ENCODE measurements at places on chromosomes 7 and 10.

DNA sequence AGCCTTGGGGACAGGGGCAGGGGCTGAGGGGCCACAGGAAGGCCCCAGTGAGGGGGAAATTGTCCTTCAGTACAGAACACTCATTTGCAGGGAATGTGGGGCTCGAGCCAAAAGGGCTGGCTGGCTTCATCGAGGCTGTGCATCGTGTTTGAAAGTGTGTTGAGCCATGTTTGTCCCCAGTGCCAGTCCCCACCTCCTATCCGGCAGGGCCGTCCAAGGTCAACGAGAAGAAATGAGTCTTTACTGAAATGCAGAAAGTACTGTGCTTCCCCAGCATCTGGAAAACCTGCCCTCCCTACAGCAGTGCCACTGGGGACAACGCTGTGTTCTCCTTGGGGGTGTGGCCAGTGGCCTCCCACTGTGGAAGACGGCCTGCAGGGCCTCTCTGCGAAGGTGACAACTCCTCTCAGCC is 214.1 kb downstream of the KLF6 start:
- DNase-seq = no peak

GRCh38 chr7:15703732-15704131 is 17.2 kb upstream of the MEOX2 start:
- no peak for DNase-seq

DNA sequence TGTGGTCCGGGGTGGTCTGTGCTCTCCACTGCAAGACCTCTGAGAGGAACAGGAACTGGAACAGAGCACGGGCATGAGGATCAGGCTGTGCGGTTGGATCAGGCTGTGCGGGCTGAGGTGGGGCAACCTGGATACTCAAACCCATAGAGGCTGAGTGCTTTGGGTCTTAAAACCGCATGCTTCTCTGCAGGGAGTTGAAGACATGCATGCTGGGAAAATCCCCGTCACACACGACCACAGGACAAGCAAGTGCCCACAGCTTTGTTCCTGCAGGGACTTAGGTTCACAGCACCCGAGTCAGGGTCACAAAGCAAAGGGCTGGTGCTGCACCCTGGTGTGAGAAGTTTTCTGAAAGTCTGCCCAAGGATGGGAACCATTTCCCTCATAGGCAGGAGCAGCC is 221.2 kb downstream of the ZMYND11 start:
- no peak for DNase-seq

DNA sequence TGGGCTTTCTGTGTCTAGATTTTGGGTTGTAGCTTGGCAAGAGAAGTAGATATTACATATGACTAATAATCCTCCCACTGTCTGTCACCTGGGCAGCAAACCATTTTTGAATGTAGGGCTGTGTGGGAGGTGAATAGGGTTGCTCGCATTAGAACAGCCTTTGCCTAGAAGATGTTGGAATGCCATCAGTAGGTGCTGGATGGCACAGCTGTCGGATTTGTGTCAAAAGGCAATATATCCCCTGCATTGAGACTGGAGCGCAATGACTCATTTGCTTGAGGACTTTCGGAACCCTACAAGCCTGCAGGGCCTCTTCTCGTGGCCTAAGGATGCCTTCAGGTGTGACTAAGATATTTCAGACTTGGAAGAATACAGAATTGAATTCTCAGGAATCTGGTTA is 323.8 kb downstream of the GPR158 start:
- DNase-seq = no peak

GRCh38 chr10:124696446-124697392 is 47.5 kb downstream of the FAM53B start:
- no peak for DNase-seq

DNA sequence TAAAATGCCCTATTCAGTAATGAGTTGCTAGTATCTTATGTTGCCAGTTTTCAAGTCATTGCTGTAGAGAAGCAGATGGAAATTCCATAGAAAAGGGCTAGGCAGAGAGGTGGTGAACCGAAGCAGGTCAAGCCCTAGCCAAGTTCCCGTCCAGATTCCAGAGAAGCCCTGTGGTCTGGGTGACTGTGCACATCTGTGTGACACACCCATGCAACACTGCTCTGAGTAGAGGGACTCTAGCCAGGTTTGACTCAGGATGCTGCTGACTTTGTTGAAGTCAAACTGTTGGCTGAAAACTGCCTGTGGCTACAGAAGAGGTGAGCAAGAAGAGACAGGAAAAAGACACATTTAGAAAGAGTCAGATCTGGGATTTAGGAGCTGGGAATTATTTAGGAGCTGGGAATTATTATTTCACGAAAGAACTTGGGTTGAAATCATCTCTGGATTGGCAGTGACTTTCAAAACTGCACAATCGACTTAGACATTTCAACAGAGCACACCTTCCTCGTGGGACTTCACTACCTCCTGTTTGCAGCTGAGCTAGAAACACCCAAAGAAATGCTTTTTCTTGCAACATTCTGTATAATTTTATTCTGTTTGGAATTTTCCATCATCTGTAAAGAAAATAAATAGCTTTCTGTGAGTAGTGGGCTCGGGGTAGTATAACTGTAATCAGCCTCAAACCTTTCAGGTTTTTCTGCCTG is 149.1 kb upstream of the PRKCQ start:
- DNase-seq = no peak

Data from activated naive CD4-positive, alpha-beta T cell (primary cell).